ENCODE measurements at places on chromosomes 13 and 19.

DNA sequence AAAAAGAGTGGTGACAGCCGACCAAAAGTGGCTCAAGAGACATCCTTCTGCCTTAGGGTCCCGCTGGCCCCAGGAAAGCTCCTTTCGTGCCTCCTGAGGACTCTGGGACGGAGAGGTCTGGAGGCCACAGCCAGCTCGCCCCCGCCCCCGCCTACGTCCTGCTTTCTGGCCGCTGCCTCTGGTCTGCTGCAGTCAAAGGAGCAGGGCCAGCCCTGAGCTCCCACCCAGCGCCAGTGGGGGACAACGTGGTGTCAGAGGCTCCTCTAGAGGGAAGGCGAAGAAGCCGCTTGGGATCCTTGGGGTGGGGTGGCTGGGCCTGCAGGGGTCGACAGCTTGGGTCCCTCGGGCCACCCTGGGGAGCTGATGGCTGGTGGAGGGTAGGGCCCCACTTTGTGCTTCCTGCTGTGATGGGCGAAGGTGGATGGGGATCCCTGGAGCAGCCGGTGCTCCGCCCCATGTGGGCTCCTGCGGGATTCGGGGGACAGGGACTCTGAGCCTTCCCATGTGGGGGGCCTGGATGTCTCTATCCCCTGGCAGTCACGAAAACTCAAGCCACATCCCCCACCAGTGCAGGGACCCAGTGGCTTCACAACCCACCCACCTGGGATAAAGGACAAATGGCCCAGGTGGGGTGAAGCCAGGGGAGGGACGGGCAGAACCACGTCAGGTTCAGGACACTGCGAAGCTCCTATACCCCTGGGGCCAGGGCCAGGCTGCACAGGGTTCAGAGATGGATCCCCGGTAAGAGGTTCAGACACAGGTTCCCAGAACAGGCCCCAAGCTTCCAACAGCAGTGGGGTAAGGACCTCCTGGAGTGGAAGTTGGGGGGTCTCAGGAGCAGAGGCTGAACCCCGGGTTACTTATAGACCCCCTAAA is 9.0 kb upstream of the DIRAS1 start:
- DNase-seq = no peak

DNA sequence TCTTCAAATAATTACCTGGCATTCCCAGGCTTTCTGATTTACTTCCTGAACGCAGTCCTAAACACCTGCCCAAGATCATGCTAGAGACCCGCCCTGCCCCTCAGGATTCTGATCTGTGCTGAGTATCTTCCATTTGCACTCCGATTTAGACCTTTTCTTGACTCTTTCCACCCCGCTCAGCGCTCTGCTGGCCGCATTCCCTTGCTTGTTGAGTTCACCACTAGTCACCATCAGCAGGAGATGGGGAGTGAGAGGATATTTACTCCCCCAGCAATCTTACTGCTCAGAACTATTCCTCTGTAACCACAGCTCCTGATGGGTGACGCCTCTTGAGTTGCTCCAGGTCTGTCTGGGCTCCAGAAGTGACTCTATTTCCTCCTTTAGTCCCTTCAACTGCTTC is 419.4 kb upstream of the MIR17HG start:
- DNase-seq = no peak

DNA sequence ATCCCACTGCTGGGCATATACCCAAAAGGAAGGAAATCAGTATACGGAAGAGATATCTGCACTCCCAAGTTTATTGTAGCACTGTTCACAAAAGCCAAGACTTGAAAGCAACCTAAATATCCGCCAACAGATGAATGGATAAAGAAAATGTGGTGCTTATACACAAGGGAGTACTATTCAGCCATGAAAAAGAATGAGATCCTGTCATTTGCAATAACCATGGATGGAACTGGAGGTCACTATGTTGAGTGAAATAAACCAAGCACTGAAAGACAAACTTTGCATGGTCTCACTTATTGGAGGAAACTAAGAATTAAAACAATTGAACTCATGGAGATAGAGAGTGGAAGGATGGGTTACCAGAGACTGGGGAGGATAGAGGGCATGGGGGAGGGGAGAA is 6.5 kb upstream of the SIGLEC14 start:
- no peak for DNase-seq

- no peak for DNase-seq
Observed at GRCh38 chr19:6274756-6275155, 5.0 kb downstream of the MLLT1 start.

- no peak for DNase-seq
Observed at GRCh38 chr13:98751367-98751782, 1.1 kb downstream of the SLC15A1 start.

- no peak for DNase-seq
Observed at GRCh38 chr19:13099073-13099999, 3.3 kb downstream of the LYL1 start.

GRCh38 chr13:93230261-93230855 is 3.8 kb downstream of the GPC6 start:
- no peak for DNase-seq

GRCh38 chr13:26660766-26661165 is 99.8 kb downstream of the GPR12 start:
- no peak for DNase-seq

DNA sequence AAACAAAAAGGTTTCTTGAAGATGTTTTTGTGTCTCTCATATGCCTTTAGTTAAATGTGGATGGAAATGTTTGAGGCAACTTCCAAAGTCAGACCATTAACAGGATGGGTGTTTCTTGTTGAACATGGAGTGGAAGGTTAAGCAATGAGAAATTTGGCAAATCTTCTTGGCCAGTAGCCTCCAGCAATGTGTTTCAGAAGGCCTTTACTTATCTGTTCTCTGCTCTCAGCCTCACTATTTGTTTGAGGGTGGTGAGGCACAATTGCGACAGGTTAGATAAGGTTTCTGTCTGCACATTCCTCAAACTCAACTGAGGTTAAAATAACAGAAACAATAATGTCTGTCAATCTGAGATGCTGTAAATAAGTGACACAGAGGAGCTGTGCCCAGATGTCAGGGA is 1019.0 kb downstream of the DIAPH3 start:
- DNase-seq = no peak

DNA sequence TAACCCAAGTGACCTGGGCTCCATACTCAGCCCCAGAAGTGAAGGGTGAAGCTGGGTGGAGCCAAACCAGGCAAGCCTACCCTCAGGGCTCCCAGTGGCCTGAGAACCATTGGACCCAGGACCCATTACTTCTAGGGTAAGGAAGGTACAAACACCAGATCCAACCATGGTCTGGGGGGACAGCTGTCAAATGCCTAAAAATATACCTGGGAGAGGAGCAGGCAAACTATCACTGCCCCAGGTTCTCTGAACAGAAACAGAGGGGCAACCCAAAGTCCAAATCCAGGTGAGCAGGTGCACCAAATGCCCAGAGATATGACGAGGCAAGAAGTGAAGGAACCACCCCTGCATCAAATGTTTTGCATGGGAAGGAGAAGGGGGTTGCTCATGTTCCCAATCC is 6.1 kb upstream of the CEACAM7 start:
- no peak for DNase-seq

DNA sequence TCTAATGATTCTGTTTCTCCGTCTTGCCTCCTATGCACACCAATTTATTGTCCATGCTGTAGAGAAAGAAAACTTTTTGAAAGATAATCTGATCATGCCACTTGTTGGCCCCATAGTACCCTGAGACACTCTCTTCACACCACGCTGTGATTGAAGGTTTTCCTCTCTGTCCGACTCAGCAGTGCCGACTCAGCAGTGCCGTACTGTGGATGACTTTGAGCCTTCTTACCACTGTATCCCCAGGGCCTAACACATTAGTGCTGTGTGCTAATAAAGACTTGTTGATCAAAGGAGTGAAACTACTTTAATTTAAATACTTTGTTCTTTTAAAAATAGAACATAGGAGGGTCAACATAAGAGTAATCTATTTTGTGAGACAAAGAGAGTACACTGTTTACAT is 429.6 kb downstream of the KLF12 start:
- no peak for DNase-seq

DNA sequence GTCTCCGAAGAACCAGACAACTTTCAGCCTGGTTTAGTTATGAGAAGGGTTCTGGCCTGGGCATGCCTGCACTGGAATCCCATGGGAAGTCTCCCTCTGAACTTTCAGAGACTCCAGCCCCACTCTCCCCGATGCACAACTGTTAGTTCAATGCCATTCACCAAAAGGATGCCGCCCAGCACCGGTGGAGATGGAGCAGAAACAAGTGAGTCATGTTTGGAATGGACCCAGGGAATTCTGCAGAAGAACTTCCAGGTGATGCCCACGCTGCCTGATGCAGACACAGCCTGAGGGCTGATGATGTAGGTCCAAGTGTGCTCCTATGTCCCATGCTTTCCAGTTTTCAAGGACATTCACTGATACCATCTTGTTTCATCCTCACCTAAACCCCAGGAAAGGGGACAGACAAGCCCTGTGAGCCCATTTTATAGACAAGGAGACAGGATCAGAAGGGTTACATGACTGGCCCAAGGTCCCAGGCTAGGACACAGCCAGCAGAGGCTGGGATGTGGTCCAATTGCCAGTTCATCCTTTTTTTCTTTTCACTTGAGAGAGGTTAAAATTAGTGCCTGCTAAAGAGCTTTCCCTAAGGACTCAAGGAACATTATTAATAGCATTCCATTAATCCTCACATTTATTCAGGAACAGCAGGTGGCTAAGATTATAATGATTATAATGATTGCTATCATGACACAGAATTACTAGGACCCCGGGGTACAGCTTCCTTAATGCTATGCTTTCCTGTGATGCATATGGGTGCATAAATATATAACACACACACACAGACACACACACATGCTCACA is 39.5 kb downstream of the SIAH3 start:
- no peak for DNase-seq

DNA sequence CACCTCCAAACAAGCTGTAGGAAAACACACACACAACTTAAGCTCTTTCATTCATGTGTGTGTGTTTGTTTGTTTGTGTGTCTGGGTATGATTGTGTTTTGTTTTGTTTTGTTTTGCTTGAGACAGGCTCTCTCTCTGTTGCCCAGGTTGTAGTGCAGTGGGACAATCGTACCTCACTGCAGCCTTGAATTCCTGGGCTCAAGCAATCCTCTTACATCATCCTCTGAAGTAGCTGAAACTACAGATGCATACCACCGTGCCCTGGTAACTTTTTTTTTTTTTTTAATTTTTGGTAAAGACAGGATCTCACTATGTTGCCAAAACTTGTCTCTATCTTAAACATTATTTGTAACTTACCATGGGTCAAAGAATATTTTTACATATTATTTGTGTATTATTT is 431.7 kb downstream of the SLITRK1 start:
- DNase-seq = no peak

GRCh38 chr13:66972659-66973058 is 257.5 kb downstream of the PCDH9 start:
- DNase-seq = no peak

DNA sequence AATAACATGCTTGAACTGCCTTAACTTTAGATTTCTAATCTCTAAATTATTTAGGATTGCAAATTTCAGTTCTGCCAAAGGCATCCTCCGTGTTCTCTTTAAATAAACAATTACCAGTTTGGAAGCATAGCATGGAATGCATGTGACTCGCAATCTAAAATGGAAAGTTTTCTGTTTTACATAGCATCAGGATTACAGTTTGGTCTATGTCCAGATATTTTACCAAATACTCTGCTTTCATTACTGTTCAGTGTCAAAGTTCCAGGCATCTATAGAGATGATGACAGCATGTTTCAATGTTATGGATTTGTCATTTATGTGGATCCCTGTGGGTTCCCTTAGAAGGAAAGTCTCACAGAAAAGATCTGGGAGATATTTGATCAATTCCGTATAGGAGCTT is 16.8 kb downstream of the FLT1 start:
- DNase-seq = no peak

DNA sequence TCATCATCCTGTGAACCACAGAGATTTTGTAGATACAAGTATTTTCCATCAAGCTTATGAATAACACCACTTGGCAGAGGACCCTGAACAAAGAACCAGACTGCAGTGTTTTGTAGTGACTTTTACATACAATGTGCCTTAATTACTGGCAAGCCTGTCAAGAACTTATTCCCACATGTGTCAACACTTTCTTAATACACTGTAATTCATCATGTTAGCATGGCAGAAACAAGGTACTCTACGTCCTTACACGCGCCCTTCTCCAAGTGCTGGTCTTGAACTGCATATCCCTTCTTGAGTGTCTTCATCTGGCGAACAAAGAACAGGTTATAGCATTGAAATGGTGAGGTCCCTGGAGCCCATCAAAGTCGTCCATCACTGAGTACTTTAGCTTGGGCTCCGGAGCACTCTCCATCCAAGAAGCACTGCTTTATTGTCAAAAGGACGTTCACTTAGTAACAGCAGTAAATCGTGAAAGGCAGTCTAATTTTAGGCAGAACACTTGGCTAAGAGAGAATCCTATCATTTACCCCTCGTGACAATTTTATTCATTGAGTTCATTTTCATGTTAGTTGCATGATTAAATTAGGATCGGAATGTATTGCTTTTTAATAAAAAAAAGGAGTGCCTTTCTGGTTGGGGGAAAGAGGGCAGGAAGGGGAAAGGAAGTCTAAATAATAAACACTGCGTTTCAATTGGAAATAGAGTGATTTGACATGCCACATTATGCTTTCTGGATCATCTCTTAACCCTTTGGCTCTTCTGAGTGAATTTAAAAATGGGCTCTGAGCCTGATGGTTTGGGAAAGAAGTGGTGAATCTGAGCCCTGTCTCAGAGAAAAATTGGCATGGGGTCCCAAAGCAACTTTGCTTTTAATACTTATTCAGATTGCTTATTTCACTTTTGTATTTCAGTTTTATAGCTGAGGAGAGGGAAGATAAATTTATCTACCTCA is 376.1 kb downstream of the DLEU7 start:
- DNase-seq = no peak

DNA sequence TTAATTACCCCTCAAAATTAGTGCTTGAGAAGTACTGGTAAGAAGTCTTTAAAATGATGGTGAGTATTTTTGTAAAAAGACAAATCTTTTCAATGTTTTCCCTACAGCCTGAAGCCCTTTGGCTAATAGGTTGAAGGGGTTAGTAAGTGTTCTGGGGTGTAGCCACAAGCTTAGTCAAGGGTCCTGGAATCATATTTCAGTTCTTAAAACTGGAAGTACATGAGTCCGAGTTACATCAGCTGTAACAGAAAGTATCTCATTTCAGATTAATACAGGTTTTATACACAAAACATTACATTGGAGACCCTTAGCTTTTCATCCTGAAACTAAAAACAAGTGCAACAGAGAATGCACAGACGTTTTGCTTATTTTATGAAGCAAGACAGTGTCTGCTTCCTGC is 52.7 kb upstream of the TEX29 start:
- DNase-seq = no peak

- no peak for DNase-seq
Observed at GRCh38 chr19:48751845-48752495, 471 bp downstream of the FUT1 start.

- peak; percentile 5 for DNase-seq
Observed at GRCh38 chr13:40069173-40070044, 413.9 kb downstream of the COG6 start.

GRCh38 chr19:43760941-43761340 is 6.2 kb upstream of the SMG9 start:
- no peak for DNase-seq

- no peak for DNase-seq
Observed at GRCh38 chr13:41707194-41707821, 250.0 kb downstream of the RGCC start.

Data from amygdala (tissue), 56 donors.